GM03348 (cell line): ENCODE measurements at places on chromosomes 5 and 9.

DNA sequence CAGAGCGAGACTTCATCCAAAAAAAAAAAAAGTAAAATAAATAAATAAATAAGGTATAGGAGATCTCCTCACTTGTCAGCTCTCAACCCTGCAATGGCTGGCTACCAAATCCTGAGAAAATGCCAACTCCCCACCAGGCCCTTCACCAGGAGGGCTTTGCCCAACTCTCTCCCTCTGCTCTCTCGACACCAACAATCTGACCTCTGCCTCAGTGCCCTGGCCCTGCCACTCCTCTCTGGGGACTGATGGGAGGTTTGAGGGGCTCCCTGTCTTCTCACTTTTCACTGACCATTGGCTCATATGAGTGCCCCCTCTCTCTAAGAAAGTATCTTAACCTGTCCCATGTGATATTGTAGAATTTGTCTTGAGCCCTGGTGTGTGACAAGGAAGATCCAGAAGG lies 52.6 kb upstream of the SH3PXD2B start:
- DNase-seq: no peak

GRCh38 chr9:75417471-75417870 lies 329.2 kb downstream of the OSTF1 start:
- no peak for DNase-seq

GRCh38 chr9:123269281-123269680 lies 895 bp upstream of the STRBP start:
- no peak for DNase-seq

DNA sequence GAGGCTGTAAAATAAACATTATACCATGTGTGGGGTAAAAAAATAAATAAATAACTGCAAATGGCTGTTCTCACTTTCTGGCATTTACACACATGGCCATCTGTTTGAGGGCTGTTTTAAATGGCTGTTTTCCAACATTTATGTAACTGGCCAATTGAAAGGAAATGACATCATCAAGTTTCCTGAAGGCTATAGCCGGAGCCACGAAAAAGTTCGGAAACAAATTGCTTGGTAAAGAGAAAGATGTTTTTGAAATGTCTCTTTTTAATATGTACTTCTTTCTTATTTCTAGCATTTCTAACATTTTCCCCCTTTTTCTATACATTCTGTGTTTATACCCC lies 95.4 kb upstream of the DAB2 start:
- peak; percentile 39 for DNase-seq

GRCh38 chr5:2534251-2534650 lies 217.2 kb downstream of the IRX2 start:
- no peak for DNase-seq

DNA sequence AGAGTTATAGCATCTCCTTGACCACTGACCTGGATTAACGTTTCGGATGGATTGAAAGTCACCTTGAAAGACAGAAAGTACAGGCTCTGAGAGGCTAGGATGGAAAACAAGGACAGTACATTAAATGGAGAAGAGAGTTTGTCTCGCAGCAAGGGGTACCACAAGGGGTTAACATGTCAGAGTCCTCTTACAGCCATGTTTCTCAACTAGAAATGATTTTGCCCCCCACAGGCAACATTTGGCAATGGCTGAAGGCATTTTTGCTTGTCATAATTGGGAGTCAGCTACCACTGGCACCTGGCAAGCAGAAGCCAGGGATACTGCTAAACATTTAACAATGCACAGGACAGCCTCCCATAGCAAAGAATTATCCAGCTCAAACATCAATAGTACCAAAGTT lies 90.8 kb upstream of the EQTN start:
- DNase-seq: no peak

GRCh38 chr9:86624630-86625029 lies 270.4 kb upstream of the TUT7 start:
- DNase-seq: no peak

DNA sequence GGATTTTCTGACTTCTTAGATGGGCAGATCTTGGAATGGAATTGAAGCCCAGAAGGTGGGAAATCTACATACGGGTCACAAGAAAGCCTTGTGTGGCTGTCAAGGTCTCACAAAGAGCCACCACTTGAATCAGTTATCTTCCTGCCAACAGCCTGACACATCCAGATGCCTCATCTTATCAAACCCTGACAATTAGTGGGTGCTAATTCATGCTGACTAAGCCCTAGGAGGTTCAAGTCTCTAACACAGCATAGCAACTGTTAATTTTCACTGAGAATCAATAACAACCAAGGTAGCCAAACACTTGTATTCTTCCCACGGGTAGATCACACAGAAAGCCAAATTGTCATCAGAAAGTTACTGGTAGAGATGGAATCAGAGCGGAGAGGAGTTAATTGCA lies 222.2 kb downstream of the TMEM167A start:
- no peak for DNase-seq

GRCh38 chr5:10354048-10354872 lies 765 bp downstream of the MARCHF6 start:
- DNase-seq: no peak

GRCh38 chr5:56647099-56647850 lies 168.1 kb upstream of the MAP3K1 start:
- DNase-seq: no peak

GRCh38 chr9:120490888-120491595 lies 88.9 kb downstream of the CDK5RAP2 start:
- no peak for DNase-seq

DNA sequence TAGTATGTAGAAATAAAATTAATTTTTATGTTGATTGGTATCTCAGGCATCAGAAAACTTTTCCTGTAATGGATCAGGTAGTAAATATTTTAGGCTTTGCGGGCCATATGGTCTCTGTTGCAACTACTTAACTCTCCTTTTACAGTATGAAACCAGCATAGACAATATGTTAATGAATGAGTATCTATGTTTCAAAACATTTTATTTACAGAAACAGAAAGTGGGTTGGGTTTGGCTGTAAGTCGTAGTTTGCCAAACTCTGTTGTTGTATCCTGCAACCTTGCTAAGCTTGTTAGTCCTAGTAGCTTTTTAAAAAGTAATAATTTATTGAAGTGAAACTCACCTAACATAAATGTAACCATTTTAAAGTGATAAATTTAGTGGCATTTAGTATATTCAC lies 132.1 kb downstream of the NR3C1 start:
- no peak for DNase-seq
